ENCODE measurements at places on chromosomes 3 and 15.

DNA sequence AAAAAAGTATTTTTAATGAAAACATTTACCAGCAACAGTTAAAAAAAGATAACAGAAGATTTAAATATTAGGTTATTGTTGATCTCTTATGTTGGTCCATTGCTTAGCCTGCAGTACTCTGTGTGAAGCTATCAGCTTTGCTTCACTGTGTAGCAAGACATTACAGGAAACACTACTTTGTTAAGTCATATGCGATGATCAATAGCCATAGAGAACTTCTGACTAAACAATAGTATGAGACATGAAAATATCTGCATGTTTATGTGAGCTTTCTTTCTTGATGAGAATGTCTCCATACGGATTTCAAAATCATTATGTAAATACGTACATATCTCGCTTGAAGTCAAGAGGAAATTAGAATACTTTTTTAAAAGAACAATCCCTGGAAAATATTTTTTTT, 27.0 kb upstream of the CAPN3 start:
- no peak for DNase-seq

- DNase-seq, result peak; percentile 35
Observed at GRCh38 chr3:184513276-184514170, 48.1 kb upstream of the EPHB3 start.

GRCh38 chr15:72173401-72173800, 24.2 kb downstream of the GRAMD2A start:
- no peak for DNase-seq

- DNase-seq, result no peak
Observed at GRCh38 chr3:57670543-57670942, 22.3 kb downstream of the DENND6A start.

DNA sequence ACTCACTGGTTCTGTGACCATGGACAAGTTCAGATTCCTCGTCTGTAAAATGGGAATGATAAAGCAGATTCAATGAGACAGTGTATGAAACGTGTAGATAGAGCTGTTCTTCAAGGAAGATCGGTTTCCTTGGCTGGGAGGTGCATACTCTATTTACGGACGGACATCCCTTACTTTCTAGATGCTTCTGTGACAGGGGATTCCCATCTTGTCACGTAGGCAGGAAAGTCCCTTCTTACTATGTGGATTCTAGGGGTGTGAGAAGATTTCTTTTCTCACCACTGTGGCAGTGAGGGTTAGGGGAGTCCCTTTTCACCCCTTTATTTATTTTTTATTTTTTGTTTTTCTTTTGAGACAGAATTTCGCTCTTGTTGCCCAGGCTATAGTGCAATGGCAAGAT, 180.9 kb upstream of the TBL1XR1 start:
- DNase-seq, result no peak

DNA sequence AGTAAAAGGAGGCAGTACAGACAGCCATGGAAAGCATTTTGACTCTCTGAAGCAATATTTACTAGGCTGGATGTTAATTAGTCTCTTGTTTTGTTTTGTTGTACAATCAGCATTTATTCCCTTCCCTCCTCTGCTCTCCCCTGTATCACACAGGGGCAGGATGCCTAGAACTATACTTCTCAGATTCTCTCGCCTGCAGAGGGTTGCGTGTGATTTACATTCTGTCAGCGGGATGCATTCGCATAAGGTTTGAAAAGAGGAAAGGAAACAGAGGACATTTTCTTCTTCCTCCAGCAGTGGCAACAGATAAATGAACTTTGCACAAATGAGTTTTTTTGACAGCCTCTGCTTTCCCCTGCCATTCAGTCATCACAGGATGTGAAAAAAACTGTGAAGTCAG, 188.3 kb downstream of the RSL24D1 start:
- no peak for DNase-seq

DNA sequence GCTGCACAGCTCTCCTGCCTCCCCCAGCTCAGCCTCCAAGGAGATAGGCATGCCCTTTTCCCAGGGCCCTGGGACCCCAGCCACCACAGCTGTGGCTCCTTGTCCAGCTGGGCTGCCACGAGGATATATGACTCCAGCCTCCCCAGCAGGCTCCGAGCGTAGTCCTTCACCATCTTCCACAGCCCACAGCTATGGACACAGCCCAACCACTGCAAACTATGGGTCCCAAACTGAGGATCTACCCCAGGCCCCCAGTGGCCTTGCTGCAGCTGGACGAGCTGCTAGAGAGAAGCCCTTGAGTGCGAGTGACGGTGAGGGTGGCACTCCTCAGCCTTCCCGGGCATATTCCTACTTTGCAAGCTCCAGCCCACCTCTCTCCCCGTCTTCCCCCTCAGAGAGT, 20.5 kb upstream of the APEH start:
- DNase-seq, result no peak

DNA sequence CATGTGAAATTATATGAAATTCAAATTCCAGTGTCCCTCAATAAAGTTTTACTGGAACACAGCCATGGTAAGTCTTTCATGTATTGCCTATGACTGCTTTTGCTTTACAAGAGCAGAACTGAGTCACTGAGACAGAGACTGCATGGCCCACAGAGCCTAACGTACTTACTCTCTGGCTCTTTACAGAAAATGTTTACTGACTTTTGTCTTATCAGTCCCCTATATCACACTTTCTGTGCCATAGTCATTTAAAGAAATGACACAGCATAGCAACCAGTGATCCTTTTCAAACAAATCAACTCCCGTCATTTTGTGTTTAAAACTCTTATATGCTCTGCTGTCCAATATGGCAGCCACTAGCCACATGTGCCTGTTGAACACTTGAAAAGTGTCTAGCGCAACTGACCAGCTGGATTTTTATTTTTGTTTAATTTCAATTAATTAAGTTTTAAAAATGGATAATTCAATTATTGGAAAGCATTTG, 129.7 kb upstream of the CDIN1 start:
- DNase-seq, result no peak

DNA sequence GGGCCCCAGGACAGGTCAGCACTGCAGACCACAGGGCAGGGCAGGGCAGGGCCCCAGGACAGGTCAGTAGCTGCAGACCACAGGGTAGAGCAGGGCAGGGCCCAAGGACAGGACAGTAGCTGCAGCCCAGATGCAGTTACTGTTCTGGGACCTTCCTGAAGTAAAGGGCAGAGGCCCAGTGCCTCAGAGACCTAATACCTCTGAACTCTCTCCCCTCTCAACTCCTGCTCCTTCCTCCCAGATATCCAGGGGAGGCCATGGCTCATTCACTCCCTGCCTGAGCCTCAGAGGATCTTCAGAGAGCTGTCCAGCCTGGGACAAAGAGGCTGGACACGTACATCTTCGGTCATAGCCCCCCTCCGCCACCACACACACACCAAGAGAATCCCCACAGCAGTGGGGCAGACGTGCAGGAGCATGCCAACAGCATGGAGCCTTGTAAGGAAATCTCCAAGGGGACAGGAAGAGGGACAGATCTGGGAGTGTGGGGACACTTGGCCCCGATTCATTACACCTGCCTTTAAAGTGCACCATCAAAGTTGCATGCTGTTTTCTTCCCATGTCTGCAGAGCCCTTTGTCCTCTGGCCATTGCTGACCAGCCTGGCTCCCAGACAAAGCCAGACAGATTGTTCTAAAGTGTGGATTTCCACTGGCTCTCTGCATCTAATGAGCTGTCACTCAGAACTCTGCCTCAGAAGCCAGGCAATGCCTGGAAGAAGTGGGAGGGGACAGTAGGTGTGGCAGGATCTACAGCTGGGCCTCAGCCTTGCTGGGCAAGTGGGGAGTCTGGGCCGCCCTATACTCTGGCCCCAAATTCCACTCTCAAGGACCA, 24.2 kb upstream of the BUB1B start:
- no peak for DNase-seq

DNA sequence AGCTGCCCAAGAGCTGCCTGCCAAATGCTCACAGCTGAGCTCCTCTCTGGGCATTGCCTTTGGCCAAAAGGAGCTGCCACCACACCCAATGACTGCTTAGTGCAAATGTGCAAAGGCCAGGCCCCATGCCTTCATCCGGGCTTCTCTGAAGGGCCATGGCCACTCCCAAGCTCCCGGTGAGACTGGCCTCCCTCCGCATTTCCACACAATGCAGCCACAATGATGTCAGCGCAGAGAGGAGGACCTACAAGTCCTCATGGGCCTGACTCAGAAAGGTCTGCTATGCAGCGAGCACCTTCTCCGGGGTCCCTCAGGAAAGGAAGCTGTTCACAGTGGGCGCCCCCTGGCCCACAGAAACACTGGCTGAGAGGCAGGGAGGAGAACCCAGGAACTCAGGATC, 12.7 kb downstream of the OXTR start:
- DNase-seq, result no peak

- DNase-seq, result no peak
Observed at GRCh38 chr15:39667382-39668127, 86.7 kb downstream of the THBS1 start.

DNA sequence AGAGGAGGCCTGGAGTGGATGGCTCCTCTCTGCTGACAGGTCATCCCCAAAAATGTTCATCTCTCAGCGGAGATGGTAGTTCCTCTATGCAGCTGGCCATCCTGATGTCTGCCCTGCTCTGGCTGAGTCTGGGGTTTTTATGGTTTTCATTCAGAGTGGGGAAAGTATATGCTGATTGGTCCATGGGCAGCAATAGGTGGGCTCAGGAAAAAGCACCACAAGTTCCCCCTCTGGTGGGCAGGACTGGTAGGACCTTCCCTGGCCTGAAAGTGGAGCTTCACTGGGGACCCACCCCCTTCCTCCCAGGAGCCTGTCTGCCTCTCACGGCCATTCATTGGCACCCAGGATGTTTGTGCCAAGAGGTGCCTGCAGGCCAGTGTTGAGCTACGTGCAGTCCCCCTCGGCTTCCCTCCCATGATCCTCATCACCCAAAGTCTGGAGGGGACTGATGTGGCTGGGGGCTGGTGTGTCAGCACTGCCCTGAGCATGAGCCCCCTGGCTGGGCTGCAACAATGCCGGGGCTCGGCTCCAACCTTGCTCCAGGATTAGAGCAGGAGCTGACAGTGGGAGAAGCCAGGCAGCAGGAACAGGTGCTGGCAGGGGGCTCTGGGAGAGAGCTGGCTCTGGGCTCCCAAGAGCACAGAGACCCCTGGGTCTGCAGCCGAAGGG, 13.1 kb upstream of the BLOC1S6 start:
- DNase-seq, result no peak

DNA sequence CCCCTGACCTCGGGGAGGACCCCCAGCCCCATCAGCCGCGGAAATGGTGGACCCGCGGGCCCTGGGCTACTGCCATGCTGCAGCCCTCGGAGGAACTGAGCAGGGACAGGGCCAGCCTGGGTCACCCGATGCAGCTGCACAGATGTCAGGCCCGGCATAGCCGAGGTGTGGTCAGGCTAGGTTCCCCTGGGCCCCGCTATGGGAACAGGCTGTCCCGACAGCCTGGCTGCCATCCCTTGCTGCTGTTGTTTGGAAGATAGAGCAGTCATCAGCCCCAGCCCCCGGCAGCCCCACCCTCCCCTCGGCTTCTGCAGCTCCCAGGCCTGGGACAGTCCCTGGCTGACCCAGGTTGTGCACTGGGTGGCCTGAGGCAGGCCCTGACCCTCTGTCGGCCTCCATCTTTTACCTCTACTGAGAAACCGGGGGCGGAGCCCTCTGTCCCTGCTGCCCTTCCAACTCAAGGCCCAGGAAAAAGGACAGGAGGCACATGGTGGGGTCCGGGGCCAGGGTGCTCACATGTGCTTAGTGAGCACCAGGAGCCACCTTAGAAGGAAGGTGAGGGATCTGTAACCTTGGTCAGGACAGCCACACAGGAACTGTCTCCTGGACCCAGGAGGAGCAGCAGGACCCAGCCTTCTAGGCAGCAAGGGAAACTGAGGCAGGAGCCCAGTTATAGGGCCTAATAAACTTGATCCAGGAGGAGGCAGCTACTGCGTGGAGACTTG, 31.5 kb upstream of the FBLN2 start:
- no peak for DNase-seq

DNA sequence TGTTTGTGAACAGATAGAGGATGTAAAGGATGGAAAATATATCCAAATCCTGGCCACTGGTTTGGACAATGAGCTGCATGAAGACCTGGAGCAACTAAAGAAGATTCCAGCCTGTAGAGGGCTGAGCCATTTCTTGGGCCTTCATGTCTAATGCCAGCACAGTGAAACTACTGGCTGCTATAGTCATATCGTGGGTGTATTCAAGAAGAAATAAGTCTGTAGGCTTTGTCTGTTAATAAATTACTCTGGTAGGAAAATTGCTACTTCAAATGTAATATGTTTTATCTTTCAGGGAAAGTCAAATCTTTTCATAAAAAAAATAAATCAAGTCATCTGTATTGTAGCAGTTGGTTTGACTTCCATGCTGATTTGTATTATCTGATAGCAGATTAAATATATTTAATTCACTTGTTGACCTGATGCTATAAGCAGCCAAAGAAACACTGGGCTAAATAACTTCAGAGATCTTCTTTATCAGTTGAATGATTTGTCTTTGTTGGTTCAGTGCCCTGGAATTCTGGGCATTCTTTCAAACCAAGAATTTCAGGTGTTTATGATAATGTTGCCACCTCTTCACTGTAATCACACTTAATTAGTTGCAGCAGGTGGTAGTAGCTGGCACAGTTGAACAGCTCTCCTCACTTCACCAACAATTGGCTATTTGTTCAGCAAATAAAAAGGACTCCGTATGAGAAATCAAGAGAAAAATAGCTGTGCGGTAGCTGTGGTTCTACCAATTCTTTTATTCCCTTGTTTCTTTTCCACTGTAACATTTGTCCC, 1109.5 kb downstream of the NSUN3 start:
- no peak for DNase-seq

DNA sequence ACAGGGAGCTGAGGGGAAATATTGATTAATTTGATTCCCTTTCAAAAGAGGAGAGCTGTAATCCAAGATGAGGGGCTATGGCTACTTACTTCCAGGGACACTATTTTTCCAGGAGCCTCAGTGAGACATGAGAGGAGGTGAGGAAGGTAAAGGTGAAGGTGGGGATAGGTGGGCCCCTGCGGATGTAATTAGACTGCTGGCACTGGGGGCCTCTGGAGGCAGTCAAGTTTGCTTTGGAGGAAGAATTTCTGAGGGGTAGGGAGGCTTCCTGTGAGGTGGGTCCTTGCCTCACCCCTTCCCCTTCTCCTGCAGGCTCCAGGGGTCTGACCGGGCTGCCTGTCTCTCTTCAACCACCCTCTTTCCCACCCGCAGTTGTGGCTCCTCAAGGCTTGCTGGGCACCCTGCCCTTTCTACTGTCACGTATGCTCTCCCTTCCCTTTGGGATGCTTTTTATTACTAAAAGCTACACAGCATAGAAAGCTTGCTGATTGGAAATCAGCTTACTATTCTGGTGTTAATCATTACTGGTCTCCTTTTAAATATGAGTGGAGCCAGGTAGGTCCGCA, 22.5 kb downstream of the GASK1A start:
- no peak for DNase-seq

- DNase-seq, result no peak
Observed at GRCh38 chr3:55687526-55687925, 200.4 kb upstream of the WNT5A start.

DNA sequence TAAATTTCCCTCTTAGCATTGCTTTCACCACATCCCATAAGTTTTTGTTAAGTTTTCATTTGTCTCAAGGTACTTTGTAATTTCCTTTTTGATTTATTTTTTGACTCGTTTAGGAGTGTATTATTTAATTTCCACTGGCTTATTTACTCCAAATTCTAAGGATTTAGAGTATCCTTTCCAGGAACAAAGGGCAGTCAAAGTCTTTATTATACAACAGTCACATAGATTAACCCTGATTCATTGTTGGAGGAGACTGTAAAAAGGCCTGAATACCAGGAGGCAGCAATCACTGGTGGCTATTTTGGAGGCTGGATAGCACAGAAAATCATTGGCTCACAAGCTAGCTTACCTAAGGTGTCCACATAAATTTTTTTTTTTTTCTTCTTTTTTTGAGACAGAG, 39.9 kb downstream of the OIP5 start:
- DNase-seq, result no peak

Measured in NCI-H1436 treated with DMSO at 0.1 percent for 48 hours (cell line).